ENCODE measurements at places on chromosomes 7 and 10.

DNA sequence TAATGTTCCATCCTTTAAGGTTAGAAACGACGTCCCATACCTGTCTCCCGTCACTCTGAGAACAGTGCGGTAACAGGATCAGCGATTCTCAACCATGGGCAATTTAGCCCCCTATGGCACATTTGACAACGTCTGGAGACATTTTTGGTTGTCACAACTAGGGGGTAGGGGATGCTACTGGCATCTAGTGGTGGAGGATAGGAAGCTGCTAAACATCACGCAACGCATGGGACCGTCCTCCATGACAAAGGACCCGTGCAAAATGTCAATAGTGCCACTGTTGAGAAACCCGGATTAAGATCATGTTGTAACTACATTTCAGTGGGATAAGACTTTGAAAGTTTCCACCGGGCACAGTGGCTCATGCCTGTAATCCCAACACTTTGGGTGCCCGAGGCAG is 5.0 kb upstream of the PAXIP1 start:
- no peak for DNase-seq

- no peak for DNase-seq
These were observed 42.3 kb downstream of the BRI3 start for GRCh38 chr7:98323597-98324322.

GRCh38 chr10:74530981-74531380 is 295.4 kb upstream of the KAT6B start:
- DNase-seq, result no peak

- no peak for DNase-seq
These were observed 13.0 kb downstream of the ADCYAP1R1 start for GRCh38 chr7:31065021-31065593.

DNA sequence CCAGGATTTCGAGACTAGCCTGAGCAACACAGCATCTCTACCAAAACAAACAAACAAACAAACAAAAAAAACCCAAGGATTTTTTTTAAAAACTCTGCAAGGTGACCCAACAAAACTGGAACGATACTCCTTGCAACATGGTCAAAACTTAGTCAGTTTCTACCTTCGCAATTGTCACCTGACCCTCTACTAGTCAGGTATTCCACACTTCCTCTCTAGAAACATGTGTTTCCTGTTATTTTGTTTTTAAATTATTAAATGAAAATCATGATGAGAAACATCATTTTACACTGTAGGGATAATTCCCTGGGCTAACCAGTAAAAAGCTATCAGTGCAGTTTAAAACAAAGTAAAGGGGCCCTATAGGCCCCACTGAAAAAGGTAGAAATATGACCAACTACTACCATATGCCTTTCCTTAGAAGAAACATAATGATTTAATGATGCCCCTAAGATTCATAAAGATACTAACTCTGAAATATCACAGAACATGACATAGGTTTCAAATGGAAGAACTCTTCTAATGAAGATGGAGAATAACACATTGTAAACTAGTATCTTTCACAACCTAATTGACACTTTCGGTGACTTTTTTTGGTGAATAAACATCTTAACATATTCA is 8.7 kb downstream of the BRAF start:
- no peak for DNase-seq

DNA sequence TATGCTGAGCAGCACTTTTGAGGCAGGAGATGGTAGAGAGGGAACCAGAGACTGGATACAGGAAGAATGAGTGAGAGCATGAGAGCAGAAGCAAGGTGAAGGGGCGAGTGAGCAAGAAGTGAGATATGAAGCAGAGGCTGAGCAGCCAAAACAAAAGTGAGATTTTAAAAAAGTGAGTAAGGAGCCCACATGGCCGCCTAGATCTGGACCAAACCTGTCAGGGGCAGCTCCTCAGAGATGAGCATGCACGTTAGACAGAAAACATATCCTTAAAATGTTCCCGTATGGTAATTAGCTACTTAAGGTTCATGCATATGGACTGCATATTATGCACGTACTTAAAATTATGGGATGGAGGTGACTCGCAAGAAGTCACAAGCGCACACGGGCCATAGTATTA is 22.5 kb downstream of the TMEM176A start:
- DNase-seq, result no peak

- DNase-seq, result no peak
These were observed 1156.7 kb downstream of the GATA3 start for GRCh38 chr10:9211228-9211627.

GRCh38 chr7:107746006-107746405 is 2.1 kb downstream of the CBLL1 start:
- DNase-seq, result no peak

DNA sequence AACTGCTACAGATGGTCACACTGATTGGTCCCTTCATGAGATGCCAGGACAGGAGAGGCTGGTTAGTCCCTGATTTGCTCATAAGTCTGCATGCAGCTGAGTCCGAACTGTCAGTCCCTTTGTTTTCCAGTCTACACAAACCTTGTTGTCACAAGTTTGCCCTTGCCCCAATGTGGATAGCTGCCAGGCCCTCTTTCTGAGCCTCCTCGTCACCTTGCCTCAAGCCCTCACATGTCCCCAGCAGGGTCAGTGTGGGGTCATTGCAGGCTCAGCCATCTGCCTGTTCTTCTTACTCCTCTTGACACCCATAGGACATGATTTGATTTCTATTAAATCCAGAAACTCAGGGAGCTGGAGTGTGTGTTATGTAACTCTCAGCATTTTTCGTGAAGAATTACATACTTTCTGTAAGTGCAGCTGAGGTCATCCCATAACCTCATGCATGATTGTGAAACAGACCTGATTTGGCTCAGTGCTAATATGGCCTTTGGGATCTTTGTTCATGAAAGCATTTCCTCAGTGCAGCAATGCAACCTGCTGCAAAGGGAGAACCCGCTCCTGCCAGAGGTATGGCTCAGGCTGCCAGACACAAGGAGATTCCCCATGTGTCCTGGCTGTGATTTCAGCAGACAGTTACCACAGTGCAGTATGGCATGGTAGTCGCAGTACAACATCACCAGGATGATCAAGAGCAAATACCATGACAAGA is 70.0 kb upstream of the ZMIZ2 start:
- DNase-seq, result no peak

GRCh38 chr7:30612658-30613265 is 18.1 kb downstream of the GARS1 start:
- DNase-seq, result no peak

DNA sequence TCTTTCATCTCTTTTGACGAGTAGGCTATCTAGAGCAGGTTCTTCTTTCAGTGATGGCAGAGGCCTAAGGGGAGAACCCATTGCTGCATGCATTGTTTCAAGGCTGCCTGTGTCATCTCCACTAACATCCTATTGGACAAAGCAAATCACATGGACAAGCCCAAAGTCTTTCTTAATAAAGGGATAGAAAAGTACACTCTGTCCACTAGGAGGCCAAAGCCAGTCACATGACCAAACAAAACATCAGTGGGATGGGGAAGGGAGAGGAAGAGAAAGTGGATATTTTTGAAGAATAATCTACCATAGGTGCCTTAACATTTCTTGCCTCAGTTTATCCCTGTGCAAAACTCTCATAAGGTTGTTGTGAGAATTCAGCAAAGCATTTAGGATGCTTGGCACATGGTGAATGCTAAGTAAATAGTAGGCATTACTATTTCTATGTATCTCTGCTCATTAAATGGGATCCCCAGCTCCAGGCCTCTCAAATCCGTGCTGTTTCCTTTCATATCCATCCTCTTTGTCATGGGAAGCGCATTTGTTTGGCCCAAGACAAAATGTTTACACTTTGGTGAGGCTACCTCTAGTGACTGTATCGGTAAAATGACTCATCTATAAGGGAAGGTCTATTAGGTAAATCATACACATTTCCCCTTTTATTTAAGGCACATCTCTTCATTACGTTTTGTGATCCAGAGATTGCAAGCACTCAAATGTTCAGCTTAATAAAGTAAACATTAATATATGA is 16.7 kb upstream of the CADPS2 start:
- no peak for DNase-seq
